AG10803 (cell line): ENCODE measurements at places on chromosomes 6 and 20.

- no peak for DNase-seq
Measured at GRCh38 chr6:162620073-162620472, 107.5 kb downstream of the PRKN start.

GRCh38 chr20:17808357-17808756 is 108.6 kb downstream of the BANF2 start:
- DNase-seq = peak; percentile 68

DNA sequence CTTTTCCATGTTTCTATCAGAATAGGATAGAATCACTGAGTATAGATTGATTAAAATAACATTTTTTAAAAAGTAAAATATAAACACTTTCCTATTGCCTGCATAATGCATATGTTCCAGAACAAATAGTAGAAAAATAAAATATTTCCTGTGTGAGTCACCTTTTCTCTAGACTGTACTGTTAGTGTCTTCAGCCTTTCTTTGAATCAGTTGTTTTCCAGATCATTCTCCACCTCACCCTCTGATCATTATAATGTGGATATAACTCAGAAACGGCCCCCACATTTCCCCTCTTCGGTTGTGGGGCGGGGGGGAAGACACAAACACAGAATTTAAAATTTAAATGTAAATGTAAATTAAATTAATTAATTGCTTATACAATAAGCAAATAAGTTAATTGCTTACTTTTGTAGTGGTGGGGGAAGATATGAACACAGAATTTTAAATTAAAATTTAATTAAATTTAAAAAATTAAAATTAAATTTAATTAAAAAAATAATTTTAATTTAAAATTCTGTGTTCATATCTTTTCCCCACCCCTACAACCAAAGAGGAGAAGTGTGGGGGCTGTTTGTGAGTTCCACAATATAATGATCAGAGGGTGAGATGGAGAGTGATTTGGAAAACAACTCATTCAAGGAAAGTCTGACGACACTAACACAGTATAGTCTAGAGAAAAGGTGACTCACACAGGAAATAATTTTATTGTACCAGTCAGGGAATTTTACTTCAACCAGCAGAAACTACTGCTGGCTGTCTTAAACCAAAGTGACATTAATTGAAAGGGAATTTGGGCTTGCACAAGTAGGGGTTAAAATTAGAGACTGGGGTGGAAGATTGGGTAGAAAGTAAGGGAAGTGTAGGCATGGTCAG is 37.1 kb upstream of the PROKR2 start:
- DNase-seq = peak; percentile 42

DNA sequence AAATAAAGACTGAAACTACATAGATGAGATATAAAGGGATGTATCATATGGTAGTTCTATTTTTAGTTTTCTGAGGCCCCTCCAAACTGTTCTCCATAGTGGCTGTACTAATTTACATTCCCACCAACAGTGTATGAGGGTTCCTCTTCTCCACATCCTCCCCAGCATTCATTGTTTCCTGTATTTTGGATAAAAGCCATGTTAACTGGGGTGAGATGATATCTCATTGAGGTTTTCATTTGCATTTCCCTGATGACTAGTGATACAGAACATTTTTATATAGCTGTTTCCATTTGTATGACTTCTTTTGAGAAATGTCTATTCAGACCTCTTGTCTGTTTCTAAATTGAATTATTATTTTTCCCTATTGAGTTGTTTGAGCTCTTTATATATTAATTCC is 229.3 kb downstream of the RFPL4B start:
- DNase-seq = no peak

DNA sequence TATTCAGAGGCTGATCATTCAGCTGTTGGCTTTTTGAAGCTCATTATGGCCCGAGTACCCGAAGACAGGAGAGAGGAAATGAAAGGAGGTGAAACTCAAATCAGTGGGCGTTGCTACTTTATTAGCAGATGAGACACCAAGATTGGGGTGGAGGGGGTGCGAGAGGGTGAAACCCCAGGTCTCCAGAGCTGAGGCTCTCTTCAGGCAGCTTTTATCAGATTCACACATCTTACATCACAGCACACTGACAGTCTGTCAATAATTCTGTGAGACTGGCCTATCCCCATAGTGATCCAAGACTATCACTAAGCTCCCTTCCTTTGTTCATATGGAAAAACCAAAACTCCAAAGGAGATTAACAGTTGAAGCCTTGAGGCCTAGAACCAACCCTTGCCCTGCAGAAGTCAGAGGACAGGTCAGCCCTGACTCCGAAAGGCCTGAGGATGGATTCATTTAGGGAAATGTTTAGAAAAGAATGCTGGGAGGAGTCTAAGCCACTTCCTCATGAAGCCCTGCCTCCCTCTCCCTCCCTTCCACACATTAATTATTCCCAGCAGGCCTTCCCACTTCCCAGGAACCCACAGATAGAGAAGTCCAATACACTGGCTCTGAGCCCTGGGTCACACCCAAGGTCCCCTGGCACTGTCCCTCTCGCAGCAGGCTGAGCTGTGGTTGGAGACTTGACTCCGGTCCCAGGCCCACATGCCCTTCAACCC is 23.2 kb downstream of the TRERF1 start:
- peak; percentile 84 for DNase-seq

- no peak for DNase-seq
Measured at GRCh38 chr20:47971058-47971791, 185.9 kb upstream of the SULF2 start.

DNA sequence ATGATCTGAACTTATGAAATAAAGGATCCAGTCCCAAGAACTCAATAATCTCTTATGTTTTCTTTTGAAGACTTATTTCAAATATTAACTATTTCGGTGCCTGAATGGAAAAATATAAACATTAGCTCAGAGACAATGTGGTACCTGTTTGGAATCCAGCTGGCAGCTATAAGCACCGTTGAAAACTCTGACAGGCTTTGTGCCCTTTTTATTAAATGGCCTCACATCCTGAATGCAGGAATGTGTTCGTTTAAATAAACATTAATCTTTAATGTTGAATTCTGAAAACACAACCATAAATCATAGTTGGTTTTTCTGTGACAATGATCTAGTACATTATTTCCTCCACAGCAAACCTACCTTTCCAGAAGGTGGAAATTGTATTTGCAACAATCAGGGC is 4.4 kb upstream of the KIAA0319 start:
- no peak for DNase-seq

GRCh38 chr20:62304331-62305148 is 1.7 kb downstream of the ADRM1 start:
- DNase-seq = no peak

GRCh38 chr6:122153557-122153956 is 245.9 kb upstream of the HSF2 start:
- no peak for DNase-seq

DNA sequence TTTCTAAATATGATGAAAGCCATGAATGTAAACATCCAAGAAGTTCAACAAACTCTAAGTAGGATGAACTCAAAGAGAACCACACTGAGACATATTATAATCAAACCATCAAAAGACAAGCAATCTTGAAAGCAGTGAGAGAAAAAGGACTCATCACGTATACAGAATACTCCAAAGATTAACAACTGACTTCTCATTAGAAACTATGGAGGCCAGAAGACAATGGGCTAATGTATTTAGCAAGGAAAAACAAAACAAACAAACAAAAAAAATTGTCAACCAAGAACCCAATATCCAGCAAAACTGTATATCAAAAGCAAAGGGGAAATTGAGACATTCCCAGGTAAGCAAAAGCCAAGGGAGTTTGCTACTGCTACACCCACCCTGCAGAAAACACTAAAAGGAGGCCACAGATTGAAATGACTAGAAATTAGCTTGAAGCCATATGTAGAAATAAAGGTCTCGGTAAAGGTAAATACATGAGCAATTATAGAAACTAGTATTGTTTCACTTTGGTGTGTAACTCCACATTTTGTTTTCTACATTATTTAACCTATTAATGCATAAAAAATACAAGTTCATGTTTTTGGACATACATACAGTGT is 301.1 kb upstream of the QKI start:
- no peak for DNase-seq

- peak; percentile 60 for DNase-seq
Measured at GRCh38 chr20:21719592-21720214, 14.2 kb downstream of the PAX1 start.
